Panc1 (cell line): ENCODE measurements at places on chromosomes 5 and 9. TPM values are rescaled to one million over a fixed set of nuclear protein-coding genes. Genes with fewer than 3 reads are reported as not detected.
A peak's percentile ranks its signal among the peaks of the same experiment; 100 is the strongest.

The ZNF462 gene
- 34.8 TPM for total RNA-seq

The POLR3G gene
- total RNA-seq = 23.4 TPM

The ZNF484 gene
- 5.4 TPM for total RNA-seq

The PCSK5 gene
- 0.21 TPM for total RNA-seq

The HMMR gene
- 42.5 TPM for total RNA-seq

The PRRT1B gene
- total RNA-seq = 1.1 TPM

DNA sequence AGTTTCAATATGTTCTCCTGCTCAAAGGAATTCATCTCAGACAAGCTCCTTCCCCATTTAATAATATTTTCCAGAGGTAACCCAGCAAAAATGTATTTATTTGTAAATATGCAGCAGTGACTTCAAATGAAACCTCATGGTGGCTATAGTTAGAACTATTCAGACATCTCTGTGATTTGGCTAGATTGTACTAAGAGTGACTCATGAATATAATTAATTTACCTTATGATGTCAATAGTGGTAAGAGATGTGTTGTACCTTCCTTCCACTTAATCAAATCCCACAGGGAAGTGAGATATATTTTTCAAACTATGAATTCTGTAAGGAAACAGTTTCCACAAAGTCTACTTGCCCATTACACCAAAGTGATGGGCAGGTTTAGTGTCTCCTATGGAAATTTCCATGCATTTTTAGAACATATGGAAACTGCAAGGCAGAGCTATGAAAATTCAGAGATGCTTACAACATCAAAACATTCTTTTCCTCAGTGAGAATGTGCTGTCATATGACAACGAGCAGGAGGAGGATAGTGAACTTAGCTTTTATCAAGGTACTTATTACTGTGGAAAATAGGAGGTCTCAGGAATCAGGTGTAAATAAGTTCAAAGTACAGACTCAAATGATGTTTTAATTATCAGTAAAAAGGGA, 34.0 kb upstream of the SPDL1 start:
- H3K27me3 ChIP-seq = no peaks in the 10 kb centered on the region
- H3K27ac ChIP-seq = no peak overlapping the region; the same call in 1 of the 2 replicates
- DNase-seq = no peak
- no peak overlapping the region for H3K4me3 ChIP-seq

- H3K27ac ChIP-seq = no peak overlapping the region
- H3K27me3 ChIP-seq = no peaks in the 10 kb centered on the region
- no peak for DNase-seq
- no peaks in the 10 kb centered on the region for H3K36me3 ChIP-seq
- H3K4me1 ChIP-seq = no peaks in the 10 kb centered on the region
Observed at GRCh38 chr5:27312291-27312893, 274.0 kb upstream of the CDH9 start.

GRCh38 chr9:134869554-134870300, 10.9 kb upstream of the FCN2 start:
- no peaks in the 10 kb centered on the region for H3K27me3 ChIP-seq
- no peak overlapping the region for H3K4me3 ChIP-seq
- DNase-seq = no peak
- H3K27ac ChIP-seq = no peak overlapping the region
- no peaks in the 10 kb centered on the region for H3K36me3 ChIP-seq
- no peaks in the 10 kb centered on the region for H3K4me1 ChIP-seq

- no peak for DNase-seq
- no peaks in the 10 kb centered on the region for H3K36me3 ChIP-seq
- H3K27ac ChIP-seq = no peak overlapping the region
- H3K27me3 ChIP-seq = no peaks in the 10 kb centered on the region
- no peaks in the 10 kb centered on the region for H3K4me1 ChIP-seq
- no peak overlapping the region for H3K4me3 ChIP-seq
Observed at GRCh38 chr5:157120102-157120501, 11.3 kb upstream of the HAVCR2 start.

DNA sequence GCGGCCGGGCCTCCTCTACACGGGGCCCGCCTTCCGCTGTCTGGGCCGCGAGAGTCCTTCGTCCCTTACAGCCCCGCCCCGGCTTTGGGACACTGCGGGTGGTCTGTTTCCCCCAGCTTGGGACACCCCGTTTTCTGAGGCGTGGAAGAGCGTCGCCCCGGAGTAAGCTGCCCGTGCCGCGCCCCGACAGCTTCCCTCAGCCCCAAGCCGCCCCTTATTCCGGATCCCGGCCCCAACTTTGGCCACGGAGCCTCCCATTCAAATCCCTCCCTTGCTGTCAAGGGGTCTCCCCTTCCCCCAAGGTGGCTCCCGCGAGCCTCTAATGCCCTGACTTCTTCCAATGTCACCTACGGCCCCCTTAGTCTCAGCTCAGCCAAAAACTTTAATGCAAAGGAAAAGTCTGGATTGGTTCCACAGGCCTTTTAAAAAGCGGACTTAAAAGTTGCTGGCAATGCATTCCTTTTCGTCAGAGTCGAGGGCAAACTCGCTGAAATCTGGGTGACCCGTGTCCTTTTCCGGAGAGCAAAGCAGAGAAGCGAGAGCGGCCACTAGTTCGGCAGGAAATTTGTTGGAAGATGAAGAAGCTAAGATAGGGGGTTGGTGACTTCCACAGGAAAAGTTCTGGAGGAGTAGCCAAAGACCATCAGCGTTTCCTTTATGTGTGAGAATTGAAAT, 19.8 kb downstream of the EXOSC2 start:
- peak overlapping the region; percentile 76 for H3K4me3 ChIP-seq
- peak overlapping the region; percentile 79 for H3K27ac ChIP-seq
- DNase-seq = no peak
- 0 out of 2 replicates have a peak, but pooled peaks cover 7% of the 10 kb centered on the region for H3K4me1 ChIP-seq
- no peaks in the 10 kb centered on the region for H3K27me3 ChIP-seq
- no peaks in the 10 kb centered on the region; the same call in 1 of the 2 replicates for H3K36me3 ChIP-seq

GRCh38 chr5:169911448-169912212, 68.7 kb downstream of the INSYN2B start:
- H3K36me3 ChIP-seq = no peaks in the 10 kb centered on the region
- H3K27me3 ChIP-seq = no peaks in the 10 kb centered on the region
- H3K27ac ChIP-seq = no peak overlapping the region
- no peaks in the 10 kb centered on the region for H3K4me1 ChIP-seq

DNA sequence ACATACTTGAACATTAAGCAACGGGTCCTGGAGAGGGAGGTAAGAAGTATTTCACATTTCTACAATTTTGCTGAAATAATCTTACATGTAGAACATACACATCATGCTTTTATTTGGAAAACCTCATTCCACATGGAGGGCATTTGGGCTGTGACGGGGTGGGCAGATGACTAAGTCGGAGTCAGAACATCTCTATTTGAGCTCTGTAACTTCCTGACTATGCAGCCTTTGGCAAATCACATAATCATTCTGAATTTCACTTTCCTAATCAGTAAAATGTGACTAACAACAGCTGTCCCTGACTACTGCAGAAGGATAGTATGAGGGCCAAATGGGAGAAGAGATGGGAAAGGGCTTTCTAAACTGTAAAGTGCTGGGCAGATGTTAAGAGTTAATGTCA, 17.1 kb upstream of the IL6ST start:
- no peaks in the 10 kb centered on the region for H3K27me3 ChIP-seq
- no peak overlapping the region for H3K4me3 ChIP-seq
- H3K4me1 ChIP-seq = no peaks in the 10 kb centered on the region
- no peaks in the 10 kb centered on the region for H3K36me3 ChIP-seq

GRCh38 chr5:132238901-132239500, 11.3 kb upstream of the P4HA2 start:
- H3K4me1 ChIP-seq = no peaks in the 10 kb centered on the region
- no peak overlapping the region for H3K27ac ChIP-seq
- no peak for DNase-seq

DNA sequence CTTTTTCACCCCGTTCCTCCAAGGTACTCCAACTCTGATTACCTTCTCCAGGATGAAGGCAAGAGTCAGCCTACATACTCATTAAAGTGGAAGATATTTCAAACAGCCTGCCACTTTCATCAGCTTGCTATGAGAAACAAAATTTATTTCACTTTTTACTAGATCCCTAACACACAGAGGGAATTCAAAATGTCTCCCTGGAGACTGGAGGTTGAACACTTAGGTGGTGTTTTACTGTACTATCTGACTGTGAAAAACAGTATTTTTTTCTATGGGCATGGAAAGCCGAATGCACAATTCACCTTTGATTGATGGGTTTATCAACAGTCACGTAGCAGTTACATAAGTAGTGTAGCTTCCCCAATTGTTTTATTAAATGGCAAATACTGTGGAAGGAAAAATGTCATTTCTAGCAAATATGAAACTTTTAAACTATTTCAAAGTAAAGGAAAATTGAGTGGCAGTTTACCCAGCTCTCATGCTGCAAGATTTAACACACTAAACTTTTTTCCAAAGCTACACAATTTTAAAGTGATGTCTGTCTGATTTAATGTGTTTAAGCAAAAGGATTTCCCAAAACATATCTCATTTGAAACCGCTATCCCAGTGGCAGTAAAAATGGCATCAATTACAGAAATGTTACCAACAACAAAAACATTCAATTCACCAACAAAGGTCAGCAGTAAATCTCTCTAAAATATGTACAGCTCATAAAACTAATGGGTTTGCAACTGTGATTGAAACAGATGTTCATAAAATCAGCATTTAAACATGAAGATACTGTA, 125.0 kb upstream of the TLE4 start:
- H3K36me3 ChIP-seq = no peaks in the 10 kb centered on the region
- no peak overlapping the region for H3K27ac ChIP-seq
- no peak overlapping the region for H3K4me3 ChIP-seq
- no peaks in the 10 kb centered on the region for H3K4me1 ChIP-seq

DNA sequence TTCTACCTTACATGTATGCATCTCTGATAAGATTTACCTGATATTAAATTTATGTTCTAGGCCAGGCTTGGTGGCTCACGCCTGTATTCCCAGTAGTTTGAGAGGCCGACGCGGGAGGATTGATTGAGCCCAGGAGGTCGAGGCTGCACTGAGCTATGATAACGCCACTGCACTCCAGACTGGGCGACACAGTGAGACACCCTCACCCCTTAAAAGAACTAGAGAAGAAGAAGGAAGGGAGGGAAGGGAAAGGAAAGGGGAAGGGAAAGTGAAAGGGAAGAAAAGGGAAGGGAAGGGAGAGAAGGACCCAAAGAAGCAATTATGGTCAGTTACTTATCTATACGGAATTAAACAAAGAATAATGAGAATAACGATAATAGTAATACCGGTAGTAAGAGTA, 1.2 kb upstream of the RFK start:
- no peaks in the 10 kb centered on the region for H3K27me3 ChIP-seq
- DNase-seq = no peak
- peak overlapping the region; percentile 77 for H3K4me3 ChIP-seq
- peaks cover 2% of the 10 kb centered on the region for H3K36me3 ChIP-seq
- H3K27ac ChIP-seq = peak overlapping the region; percentile 86; the same call in 1 of the 2 replicates

DNA sequence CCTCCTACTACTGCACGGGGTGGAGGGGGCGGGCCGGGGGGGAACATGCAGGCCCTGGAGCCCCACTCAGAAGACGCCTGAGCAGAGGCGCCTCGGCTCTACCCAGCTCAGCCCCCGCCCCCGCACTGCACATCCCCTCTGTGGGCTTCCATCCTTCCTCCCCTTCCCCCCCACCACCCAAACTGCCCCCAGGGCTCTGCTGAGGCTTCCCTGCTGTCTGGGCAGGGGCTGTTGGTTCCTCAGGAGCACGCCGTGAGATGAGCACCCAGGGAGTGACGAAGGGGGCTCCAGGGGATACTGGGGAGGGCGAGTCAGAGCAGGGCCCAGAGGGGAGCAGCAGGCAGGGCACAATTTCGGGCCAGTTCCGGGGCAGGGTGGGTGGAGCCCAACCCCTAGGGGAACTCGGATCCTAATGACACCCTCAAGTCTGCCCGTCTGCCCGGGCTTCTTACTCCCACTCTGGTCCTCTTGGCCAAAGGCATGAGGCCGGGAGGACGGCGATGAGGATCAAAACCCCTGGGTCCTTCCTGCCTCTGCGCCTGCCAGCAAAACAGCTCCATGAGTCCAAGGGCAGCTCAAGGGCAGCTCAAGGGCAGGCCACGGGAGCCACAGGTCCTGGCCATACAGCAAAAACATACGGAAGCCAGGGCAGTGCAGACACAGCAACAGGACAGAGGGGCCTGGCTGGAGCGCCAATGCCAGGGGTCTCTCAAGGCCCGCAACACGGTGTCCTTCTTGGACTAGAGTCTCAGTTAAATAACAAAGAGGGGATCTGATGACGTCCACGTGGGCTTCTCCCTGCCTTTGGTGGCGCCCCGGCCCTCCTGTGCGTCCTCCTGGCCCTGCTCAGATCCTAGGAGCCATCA, 200.9 kb downstream of the AUH start:
- no peaks in the 10 kb centered on the region for H3K27me3 ChIP-seq
- no peak overlapping the region for H3K27ac ChIP-seq
- peaks cover 10% of the 10 kb centered on the region for H3K4me1 ChIP-seq
- no peak for DNase-seq

DNA sequence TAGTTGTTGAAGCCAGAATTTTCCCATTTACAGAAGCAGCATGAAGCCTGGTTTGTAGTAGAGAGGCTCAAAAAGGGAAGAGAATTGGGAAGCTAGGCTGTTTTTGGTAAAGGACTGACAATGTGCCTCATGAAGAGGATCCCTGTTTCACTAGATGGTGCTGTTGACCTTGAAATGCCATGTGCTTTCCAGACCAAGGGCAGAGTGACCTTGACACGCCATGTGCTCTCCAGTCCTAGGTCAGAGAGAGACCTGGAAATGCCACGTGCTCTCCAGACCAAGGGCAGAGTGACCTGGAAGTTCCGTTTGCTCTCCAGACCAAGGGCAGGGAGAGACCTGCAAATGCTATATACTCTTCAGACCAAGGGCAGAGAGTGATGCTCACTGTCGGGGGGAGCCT, 32.0 kb downstream of the UNC13B start:
- DNase-seq = no peak
- H3K27ac ChIP-seq = no peak overlapping the region
- H3K27me3 ChIP-seq = no peaks in the 10 kb centered on the region
- H3K4me1 ChIP-seq = no peaks in the 10 kb centered on the region
- no peak overlapping the region for H3K4me3 ChIP-seq

- H3K4me1 ChIP-seq = no peaks in the 10 kb centered on the region
- no peak for DNase-seq
- H3K4me3 ChIP-seq = no peak overlapping the region
- no peak overlapping the region for H3K27ac ChIP-seq
Observed at GRCh38 chr9:88604836-88605511, 70.0 kb downstream of the NXNL2 start.

GRCh38 chr5:142977363-142978051, 207.3 kb downstream of the ARHGAP26 start:
- no peaks in the 10 kb centered on the region for H3K27me3 ChIP-seq
- no peak for DNase-seq
- H3K27ac ChIP-seq = no peak overlapping the region
- no peaks in the 10 kb centered on the region for H3K36me3 ChIP-seq
- peaks cover 6% of the 10 kb centered on the region for H3K4me1 ChIP-seq

- H3K27me3 ChIP-seq = no peaks in the 10 kb centered on the region; the same call in 1 of the 2 replicates
- no peak overlapping the region for H3K4me3 ChIP-seq
- DNase-seq = no peak
- H3K36me3 ChIP-seq = no peaks in the 10 kb centered on the region; the same call in 1 of the 2 replicates
Observed at GRCh38 chr5:102668220-102668932, 86.7 kb upstream of the PAM start.
